ENCODE measurements at places on chromosomes 3 and 15.

- DNase-seq: peak; percentile 34
Measured at GRCh38 chr3:101720851-101721840, 3.3 kb upstream of the CEP97 start.

GRCh38 chr3:57354768-57355167, 62.3 kb upstream of the ASB14 start:
- no peak for DNase-seq

GRCh38 chr3:138491971-138492370, 57.6 kb downstream of the ESYT3 start:
- DNase-seq: no peak

GRCh38 chr3:161310649-161311423, 60.5 kb downstream of the SPTSSB start:
- DNase-seq: no peak

DNA sequence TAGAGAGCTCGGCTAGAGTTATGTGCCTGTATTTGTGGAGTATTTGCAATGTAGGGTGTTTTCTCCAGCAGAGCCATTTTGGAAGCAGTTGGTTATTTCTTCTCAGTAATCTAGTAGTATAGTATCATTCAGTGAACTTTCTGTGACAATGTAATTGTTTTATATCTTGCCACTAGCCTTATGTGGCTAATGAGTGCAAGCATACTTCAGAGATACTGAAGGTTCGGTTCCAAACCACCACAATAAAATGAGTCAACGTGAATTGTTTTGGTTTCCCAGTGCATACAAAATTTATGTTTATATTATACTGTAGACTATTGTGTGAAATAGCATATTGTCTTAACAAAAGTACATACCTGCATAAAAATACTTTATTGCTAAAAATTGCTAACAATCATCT, 286.9 kb upstream of the TBL1XR1 start:
- DNase-seq: no peak

DNA sequence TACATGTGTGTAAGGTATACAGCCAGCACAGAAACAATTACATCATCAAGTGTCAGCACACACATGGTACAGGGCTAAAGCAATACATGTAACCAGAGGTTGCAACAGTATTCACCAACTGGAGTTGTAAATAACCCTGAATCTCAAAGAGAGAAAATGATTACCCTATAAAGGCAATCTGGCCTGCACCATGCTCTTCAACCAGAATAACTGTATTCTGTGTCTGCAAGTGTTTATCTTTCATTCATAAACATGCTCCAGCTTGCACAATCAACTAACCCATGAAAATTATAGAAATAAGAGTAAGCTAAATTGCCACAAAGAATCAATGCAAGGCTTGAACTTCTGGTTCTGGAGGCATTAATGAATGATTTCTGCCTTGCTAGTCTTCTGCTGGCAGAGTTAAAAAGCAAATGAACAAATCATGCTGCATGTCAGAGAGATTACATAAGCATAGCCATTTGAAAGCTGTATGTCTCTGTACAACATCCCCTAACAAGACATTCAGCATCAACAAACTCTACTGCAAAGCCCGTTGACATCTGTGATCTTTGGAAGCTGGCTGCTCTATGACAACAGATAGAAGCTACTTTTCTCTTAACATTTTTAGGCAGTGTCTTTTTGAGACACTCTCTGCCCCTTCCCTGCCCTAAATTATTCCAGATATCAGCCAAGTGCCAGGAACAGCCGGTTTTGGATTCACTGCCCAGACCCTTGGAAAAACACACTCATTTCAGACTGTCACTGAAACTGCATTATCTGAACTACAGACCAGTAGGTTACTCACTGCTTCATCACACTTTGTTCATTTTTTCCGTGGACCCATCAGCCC, 871.0 kb downstream of the OTOL1 start:
- DNase-seq: no peak

DNA sequence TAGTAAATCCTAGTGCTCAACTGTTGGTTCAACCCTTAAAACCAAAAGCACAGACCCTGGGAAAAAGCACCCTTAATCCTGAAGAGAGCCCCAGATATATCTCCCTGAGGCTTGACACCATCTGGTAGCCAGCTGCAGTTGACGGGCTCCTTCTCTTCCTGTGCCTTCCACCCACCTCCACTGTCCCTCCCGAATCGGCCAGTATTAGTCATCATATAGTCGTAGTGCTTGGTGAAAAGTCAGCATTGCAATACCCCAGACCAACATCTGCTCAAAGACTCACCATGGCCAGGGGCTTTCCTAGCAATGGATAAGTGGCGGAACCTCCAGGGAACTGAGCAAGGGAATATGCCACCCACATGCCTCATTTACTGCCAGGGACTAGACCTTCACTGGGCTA, 125.6 kb upstream of the CRBN start:
- no peak for DNase-seq

DNA sequence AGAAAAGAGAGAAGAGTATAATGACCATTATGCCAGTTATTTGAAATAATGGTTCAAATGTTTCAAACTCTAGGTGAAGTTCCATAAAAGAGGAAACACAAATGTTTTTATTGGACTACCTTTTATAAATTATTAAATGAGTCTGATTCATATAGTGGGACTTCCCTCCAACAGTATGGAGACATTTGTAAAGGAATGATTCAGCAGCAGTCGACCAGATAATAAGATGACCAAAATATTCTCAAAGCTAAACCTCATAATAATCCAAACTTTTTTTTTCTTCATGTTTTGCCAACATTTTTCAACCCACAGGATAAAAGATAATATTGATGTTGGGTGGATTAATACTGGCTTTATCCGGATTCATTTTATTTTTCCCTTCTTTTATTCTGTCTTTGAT, 18.8 kb downstream of the TIPARP start:
- DNase-seq: no peak

- DNase-seq: no peak
Measured at GRCh38 chr3:127040216-127040615, 57.3 kb downstream of the PLXNA1 start.

GRCh38 chr15:95872366-95872771, 458.1 kb upstream of the NR2F2 start:
- no peak for DNase-seq
